MG63 (cell line): ENCODE measurements at places on chromosomes 6 and 20. TPM values are rescaled to one million over a fixed set of nuclear protein-coding genes. Genes with fewer than 3 reads are reported as not detected.

The ID4 gene
- total RNA-seq, result 2.0 and 3.1 TPM in 2 replicates

DNA sequence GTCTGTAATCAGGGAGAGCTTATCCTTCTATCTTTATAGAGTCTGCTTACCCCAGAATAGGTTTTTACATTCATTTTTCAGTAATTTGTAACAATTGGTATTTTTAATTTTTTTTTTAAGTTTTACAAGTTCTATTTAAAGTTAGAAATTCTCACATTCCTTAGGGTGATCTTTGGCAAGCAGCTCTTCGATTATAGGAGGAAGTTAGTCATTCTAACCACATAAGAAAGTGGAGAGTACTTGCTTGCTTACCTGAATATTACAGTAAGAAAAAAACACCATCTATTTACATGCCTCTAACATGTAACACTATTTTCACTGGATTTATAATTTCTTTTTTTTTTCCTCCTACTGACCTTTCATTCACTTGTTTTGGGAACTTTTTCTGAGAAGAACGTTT is 6.7 kb downstream of the TSHZ2 start:
- DNase-seq, result no peak

- DNase-seq, result no peak
Observed at GRCh38 chr20:31566658-31567379, 38.3 kb upstream of the ID1 start.

GRCh38 chr6:70241991-70242420 is 60.9 kb downstream of the COL9A1 start:
- no peak for DNase-seq
